ENCODE measurements at places on chromosomes 7 and 10.

DNA sequence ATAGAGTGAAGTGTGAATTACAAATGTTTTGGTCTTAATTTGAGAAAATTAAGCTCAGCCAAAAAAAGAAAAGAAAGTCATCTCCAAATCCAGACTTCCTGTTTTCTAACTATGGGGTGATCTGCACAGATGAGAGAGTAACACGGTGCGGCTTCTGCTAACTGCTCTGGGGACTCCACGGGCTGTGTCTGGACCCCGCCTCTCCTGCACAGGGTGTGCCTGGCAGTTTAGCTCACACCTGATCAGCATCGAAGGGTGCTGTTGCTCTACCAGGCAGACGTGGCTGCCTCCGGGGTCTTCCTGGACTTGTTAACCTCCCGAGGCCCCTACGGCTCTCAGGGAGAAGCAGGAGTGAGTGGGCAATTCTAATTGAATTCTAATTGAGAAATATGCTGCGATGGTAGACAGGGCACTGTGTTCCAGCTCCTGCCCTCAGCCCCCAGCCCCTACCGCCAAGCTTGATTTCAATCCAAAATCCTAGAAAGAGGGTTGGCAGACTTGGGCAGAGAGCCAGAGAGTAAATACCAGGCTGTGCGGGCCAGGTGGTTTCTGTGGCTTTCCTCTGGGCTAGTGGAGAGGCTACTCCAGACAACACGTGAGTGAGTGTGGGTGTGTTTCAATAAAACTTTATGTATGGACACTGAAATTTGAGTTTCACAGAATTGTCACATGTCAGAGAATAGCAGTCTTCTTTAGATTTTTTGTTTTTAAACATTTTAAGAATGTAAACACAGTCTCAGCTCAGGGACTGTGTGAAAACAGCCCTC is 13.4 kb downstream of the SHH start:
- no peak for DNase-seq

- no peak for DNase-seq
These were observed 217.2 kb upstream of the MKLN1 start for GRCh38 chr7:131110297-131111080.

DNA sequence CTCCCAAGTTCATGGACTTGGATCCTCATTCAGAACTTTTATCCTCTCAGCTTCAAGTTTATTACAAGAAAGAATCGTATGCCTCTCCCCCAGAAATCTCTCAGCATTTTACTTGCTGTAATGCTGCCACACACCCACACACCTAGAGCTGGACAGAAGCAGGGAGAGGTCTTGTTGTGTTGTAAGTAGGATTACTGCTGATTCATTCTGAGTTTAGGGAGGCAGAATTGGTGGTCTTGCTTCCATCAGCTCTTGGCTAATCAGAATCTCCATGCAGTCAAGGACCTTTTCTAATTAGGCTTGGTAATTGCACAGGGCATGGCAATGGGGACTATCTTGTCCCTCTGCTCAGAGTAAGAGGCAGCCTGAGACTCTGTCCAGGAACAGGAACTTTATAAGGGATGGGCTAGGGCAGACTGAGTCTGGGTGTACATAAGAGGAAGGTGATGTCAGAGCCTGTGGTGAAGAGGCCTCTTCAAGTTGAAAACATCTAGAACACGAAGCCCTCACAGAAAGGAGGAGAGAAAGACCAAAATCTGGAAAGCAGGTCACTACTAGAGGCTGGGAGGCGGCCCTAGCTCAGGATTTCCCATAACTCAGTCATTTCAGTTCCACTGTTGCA is 7.0 kb upstream of the PTPRE start:
- DNase-seq, result no peak

- no peak for DNase-seq
These were observed 446.9 kb downstream of the PTPRN2 start for GRCh38 chr7:158140538-158141220.

DNA sequence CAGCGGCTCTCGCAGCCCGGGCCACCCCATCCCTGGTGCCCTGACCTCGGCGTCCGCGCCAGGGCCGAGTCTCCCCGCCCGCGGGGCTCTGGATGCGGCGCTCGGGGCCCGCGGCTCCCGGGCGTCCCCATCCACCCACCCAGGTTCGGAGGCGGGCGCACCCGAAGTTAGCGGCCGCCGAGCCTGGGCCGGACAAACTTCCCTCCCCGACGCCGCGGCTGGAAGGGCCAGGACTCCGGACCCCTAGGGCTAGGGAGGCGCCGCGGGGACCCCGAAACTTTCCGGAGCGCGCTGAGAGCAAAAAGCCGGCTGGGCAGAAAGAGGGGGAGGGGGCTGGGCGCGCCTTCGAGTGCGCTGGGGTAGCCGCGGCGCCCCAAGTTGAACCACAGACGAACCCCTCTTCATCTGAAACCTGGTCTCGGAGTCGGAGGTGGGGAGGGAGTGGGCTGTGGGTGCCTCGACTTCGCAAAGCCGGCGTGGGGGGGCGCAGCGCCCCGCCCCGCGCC is 3.7 kb upstream of the ELFN1 start:
- DNase-seq, result no peak

- DNase-seq, result no peak
These were observed 24.5 kb upstream of the MSRB2 start for GRCh38 chr10:23070913-23071218.

All from T-helper 22 cell (primary cell).